ENCODE measurements at places on chromosomes 7 and 10.

- DNase-seq = no peak
Observed at GRCh38 chr7:152674860-152675758, 832 bp downstream of the XRCC2 start.

DNA sequence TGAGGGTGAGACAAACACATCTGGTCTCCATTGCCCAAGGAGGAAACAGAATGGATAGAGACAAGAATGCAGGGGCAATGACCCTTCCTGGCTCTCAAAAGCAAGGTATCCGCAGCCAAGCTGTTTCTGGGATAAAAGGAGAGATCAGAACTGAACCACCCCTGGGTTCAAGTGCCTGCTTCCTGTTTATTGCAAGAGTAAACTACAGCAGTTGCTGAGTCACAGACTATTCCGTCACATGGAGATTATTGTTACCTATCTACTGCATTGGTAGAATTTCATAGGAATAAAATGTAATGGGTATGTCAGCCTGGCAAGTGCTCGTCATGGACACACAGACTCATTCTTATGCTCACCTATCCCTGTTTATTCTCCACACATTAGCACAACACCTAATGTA lies 821.6 kb downstream of the GRID1 start:
- DNase-seq = no peak

DNA sequence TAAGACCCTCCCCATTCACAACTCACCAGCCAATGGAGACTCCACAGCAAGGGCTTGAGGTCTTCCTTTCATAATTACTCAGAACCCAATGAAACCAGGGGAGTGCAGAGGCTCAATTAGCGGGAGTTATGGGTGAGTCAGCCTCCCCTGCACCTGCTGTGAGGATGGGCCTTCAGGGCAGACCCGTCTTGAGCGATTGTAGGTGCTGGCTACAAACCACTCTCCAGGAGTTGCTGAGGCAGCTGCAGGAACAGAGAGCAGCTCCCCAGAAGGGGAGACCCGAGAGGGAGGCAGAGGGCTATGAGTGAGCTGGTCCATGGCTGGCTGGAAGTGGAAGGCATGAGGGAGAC lies 58.5 kb upstream of the SORCS3 start:
- no peak for DNase-seq

DNA sequence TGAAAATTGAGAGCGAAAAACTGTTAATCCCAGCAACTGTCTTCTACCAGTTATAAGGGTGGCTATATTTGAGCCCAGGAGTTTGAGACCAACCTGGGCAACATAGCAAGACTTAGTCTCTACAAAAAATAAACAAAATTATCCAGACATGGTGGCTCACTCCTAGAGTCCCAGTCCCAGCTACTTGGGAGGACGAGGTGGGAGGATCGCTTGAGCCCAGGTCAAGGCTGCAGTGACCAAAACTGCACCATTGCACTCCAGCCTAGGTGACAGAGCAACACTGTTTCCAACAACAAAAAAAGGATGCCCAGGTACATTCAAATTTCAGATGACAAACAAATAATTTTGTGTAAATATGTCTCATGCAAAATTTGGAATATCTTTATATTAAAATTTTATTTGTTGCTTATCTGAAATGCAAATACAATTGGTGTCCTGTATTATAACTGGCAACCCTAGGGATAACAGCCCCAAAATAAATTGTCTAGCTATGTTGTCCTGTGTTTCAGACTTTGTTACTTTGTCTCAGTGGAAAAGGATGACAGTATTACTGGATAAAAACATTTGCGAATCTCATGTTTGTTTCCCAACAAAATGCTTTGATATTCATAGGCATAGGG lies 26.7 kb downstream of the FAM171A1 start:
- no peak for DNase-seq

DNA sequence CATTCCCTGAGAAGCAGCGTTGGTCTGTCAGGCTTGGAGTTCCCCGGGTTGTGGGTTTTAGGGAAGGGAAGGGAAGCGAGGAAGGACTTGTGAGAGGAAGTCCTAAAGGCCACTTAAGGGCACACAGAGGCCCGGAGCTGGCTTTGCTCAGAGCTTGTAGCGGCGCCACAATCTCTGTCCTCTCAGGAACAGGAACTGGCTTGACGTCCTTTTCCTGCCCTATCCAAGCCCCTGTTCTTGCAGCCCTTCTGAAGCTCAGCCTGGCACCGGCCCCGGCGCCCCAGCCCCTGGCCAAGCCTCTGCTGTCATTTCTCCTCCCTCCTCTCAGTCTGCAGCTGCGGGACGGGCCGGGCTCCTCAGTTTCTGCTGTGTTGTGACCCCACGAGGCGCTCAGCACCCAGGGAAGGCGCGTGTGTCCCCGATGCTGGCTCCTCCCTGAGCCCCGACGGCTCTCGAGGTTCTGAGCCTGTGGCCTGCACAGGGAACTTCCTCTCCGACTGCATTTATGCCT lies at the start of gene GIMAP8:
TSS of gene GIMAP8 (plus strand) at position 140 of the 511 bp plus-strand sequence. CDS start 16,069 bp downstream, outside the sequence.
- DNase-seq = no peak

DNA sequence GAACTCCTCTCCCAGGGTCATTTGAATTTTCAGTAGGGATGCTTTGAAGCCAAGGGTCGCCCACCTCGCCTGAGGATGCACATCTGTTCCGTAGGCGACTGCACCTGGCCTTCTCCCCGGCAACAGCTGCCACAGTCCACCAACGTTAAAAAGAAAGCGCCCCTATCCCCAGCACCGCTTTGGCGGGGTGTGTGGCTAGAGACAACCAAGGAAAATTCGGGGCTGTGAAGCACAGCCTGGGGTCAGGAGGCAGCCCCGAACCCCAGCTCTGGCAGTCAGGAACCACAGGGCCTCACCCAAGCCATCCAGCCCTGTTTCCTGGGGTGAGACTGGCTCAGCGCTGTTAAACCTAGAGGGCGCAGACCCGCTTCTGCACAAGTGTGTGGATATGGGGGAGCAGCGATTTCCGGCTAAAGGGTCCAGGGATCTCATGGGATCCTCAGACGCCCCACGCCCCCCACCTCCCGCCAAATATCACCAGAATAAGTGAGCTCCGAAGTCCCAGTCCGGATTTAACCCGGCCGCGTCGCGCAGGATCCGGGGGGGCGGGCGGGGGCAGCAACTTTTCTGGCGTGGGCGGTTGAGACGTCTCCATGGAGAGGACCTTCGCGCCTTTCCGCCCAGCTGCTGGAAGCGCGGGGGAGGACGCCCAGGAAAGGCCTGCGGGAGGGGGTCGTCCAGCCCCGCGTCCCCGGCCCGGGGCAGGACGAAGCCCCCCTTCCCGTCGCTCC lies 822 bp downstream of the ZC3HAV1L start:
- no peak for DNase-seq

DNA sequence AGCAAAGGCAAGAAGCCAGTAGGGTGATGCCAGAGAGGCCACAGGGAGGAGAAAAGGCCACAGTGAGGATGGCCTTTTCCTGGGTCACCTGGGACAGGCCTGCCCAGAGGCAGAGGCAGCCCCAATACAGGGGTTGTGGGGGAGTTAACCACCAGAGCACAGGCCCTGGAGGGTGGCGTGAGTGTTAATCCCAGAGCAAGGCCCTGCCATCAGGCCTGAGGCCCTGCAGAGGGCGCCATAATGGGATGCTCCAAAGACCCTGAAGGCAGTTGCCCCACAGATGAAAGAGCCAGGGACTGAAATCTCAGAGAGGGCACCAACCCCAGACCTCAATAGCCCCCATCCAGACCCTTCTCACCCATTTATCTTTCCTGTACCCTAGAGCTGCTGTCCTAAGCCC lies 23.9 kb downstream of the SLC13A4 start:
- DNase-seq = no peak

- no peak for DNase-seq
Observed at GRCh38 chr10:72682638-72683037, 9.3 kb upstream of the MCU start.

GRCh38 chr7:130160455-130160854 lies 44.8 kb downstream of the TMEM209 start:
- no peak for DNase-seq

- DNase-seq = no peak
Observed at GRCh38 chr10:118926072-118926417, 103.5 kb upstream of the NANOS1 start.

DNA sequence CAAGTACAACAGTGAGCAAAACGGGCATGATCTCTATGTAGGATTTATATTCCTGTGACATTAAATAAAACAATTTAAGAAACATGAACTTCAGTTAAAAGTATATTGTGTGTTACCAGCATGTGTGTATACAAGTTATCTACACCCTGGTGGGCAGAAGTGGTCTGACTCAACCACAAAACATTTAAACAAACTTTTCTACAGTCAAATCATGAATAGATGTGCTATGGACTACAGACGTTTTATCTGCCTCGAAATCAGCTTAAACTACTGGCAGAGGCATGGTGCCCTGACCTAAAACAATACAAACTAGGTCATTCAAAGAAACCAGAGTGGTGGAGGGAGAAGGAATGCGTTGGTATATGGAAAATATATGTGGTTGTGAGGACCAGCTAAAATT lies 3.6 kb downstream of the ARL3 start:
- no peak for DNase-seq

DNA sequence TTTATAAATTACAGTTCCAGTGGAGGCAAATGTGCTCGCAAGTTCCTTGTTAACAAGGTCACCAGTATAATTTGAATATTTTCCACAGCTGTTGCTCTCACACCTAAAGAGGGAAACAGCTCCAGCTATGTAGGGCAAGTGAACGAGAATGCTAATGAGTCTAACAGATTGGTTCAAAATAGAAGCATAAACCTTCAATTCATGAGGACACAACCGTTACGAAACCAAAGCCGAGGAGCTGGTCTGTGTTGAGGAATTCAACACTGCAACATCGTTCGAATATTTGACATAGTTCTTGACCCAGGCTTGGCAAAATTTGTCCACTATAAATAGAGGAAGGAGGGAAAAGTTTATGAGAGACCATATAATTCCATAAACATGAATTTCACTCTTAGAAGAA lies 161.3 kb downstream of the KLF6 start:
- peak; percentile 60 for DNase-seq

DNA sequence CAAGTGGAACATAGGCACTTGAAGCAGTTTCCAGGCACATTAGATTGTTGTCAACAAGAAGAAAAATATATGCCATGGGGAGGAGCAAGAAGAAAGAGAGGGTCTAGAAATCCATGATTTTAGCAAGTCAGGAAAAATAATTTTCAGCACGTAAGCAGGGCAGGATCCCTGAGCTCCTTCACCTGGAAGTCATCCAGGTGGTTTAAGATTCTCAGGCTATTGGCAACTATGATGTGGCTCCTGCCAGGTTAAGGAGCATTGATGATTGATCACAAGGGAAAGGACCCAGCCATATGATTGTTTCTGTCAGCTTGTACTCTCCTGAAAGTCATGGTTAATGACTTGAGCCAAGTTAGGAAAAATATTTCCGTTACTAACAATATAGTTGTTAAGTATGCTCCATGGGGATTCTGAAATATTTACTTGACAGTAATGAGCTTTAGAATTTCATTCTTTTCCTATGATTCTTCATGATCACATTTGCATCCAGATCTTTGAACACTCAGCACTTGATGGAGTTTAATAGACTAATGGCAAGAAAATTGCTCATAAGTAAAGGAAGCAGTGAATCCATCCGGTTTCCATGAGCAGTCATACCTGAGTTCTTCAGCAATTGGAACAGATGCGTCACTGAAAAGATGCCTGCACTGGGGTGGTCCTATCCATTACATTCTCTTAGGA lies 209.1 kb downstream of the BICC1 start:
- DNase-seq = no peak

DNA sequence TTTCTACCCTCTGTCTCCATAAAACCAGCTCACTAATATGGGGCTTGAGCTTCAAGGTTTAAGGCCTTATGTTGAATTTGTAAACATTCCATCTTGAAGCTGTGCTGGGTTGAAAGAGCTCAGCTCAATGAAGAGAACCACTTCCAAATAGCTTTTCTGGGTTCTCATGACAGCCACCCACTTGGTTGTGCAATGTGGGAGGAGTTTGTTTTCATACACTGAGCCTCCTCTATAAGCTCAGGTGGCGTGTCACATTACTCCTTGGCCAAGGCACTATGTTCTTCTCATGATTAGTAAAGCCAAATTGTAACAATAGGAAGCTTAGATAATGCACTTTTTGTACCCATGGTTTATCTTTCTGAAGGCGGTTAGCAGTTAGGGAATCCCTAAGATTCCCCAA lies 265.6 kb downstream of the PTEN start:
- no peak for DNase-seq

GRCh38 chr7:151776876-151777494 lies 99.9 kb downstream of the PRKAG2 start:
- no peak for DNase-seq

GRCh38 chr10:8026349-8027259 lies 27.9 kb upstream of the GATA3 start:
- DNase-seq = no peak

GRCh38 chr10:68462536-68462935 lies 9.2 kb downstream of the DNA2 start:
- no peak for DNase-seq

DNA sequence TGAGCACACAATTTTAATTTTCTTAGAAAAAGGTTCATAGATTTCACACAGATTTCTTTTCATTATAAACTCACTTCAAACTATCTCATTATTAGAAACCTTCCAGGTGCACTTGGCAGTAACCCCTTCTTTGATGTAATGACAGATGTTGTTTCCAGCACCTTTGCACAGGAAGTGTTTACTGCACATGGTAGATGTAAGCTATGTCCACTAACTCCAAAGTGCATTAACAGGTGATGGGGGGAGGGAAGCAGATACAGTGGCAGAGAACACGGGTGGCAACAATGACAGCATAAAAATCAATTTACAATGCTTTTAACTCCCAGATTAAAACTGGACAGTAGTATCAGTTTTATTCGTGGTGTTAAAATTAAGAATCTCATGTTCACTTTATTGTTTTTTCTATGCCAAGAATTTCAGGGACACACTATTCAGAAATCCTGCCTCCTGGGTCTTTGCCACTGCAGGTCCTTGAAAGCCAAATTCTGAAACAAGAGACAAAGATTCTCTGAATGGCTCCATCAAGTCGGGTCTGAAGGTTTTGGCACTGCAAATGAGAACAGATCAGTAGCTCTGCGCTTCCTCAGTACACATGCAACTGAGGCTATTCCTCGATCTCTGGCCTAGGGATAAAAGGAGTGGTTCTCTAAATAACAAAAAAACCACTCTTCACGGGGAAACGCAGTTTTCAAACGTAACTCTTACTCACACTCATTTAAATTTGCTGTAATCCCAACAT lies 187.7 kb downstream of the JAZF1 start:
- no peak for DNase-seq

GRCh38 chr7:100804681-100805431 lies 22.5 kb downstream of the EPHB4 start:
- no peak for DNase-seq

DNA sequence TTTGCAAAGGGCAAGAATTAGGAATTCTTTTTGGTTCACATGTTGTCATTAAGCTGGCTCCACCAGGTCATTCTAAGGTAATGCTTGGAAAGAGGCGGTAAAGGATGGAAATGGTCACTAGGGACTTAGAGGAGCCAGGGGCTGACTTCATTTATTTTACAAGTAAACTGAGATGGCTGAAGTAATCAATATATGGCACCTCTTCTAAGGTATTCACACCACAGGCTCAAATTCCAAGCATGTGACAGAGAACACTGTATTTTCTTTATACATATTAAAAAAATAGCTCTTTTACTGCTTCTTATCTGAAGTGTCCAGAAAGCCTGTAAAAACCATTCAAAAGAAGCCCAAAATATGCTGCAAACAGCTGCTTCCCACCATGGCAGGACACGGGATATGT lies 239.0 kb downstream of the GLI3 start:
- no peak for DNase-seq
